Kidney (tissue), 22 donors: ENCODE measurements at places on chromosomes 4 and X. TPM values are rescaled to one million over a fixed set of nuclear protein-coding genes. Genes with fewer than 3 reads are reported as not detected.

Gene TLR10
- polyA plus RNA-seq, result 0.11 TPM

Gene SUPT20HL1
- not detected for polyA plus RNA-seq

Gene VCX3B
- polyA plus RNA-seq, result 0.60 TPM

Gene FGFR3
- polyA plus RNA-seq, result 28.5 TPM

Gene RHOXF2B
- polyA plus RNA-seq, result not detected

Gene PCYT1B
- polyA plus RNA-seq, result 0.26 TPM

Gene VGLL1
- polyA plus RNA-seq, result 5.5 TPM

Gene ESX1
- not detected for polyA plus RNA-seq

Gene DMRTC1
- not detected for polyA plus RNA-seq

Gene SPANXN4
- not detected for polyA plus RNA-seq

Gene WDR17
- 1.4 TPM for polyA plus RNA-seq

Gene PTPN13
- 10.2 TPM for polyA plus RNA-seq

Gene SPATA4
- 0.82 TPM for polyA plus RNA-seq

Gene OPHN1
- polyA plus RNA-seq, result 1.9 TPM

Gene FHIP1A
- 0.80 TPM for polyA plus RNA-seq

Gene H2BW2
- not detected for polyA plus RNA-seq

Gene SPANXB1
- not detected for polyA plus RNA-seq

Gene PPP4R3C
- polyA plus RNA-seq, result not detected

Gene FGF13
- 9.2 TPM for polyA plus RNA-seq

Gene GUCY1B1
- polyA plus RNA-seq, result 13.2 TPM

Gene MAMLD1
- 1.4 TPM for polyA plus RNA-seq

Gene SLC26A1
- 10.2 TPM for polyA plus RNA-seq

Gene CT55
- not detected for polyA plus RNA-seq

Gene GPR34
- polyA plus RNA-seq, result 2.2 TPM

Gene EMCN
- 140 TPM for polyA plus RNA-seq

Gene CYBB
- 3.5 TPM for polyA plus RNA-seq

Gene TRO
- polyA plus RNA-seq, result 17.0 TPM

Gene F9
- polyA plus RNA-seq, result not detected

Gene S100P
- not detected for polyA plus RNA-seq

Gene NAT8L
- polyA plus RNA-seq, result 12.5 TPM

Gene CXCL1
- polyA plus RNA-seq, result 6.4 TPM

Gene SLC10A6
- not detected for polyA plus RNA-seq

Gene ODAPH
- polyA plus RNA-seq, result not detected

Gene HOPX
- 8.9 TPM for polyA plus RNA-seq

Gene SPON2
- polyA plus RNA-seq, result 16.7 TPM

Gene RNF175
- polyA plus RNA-seq, result not detected

Gene ASB12
- polyA plus RNA-seq, result 0.62 TPM

Gene GPR119
- polyA plus RNA-seq, result not detected

Gene SMIM31
- not detected for polyA plus RNA-seq

Gene FAM184B
- polyA plus RNA-seq, result 0.39 TPM

Gene GK
- polyA plus RNA-seq, result 73.8 TPM

Gene SEPSECS
- polyA plus RNA-seq, result 7.3 TPM

Gene TBC1D8B
- polyA plus RNA-seq, result 3.5 TPM
